ENCODE measurements at places on chromosomes 3 and 15.

- no peak for DNase-seq
These were observed 156.0 kb downstream of the ISL2 start for GRCh38 chr15:76492538-76492937.

- DNase-seq, result no peak
These were observed 9.4 kb downstream of the TGFBR2 start for GRCh38 chr3:30615615-30616346.

- no peak for DNase-seq
These were observed 34.4 kb upstream of the USP3 start for GRCh38 chr15:63469984-63470383.

DNA sequence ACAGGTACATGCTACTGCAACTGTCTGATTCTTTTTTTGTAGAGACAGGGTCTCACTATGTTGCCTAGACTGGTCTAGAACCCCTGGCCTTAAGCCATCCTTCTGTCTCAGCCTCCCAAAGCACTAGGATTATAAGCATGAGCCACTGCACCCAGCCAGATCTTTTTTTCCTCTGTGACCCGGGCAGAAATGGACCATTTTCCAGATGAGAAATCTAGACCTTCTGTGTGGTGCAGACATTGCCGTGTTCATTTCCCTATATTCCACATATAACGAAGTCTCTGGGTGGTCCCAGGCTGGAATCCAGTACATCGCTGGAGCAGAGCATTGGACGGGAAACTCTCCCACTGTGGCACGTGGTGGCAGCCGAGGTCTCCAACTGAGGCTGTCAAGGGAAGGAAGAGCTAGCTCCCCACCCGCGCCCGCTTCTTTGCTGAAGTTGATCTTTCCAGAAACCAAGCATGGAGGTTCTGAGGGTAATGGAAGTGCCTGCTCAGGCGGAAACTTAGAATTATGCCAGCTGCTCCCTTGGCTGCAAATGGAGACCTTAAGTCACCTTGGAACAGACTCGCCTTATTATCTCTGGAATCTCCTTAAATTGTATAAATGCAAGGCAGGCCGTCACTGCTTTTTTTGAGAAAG, 23.1 kb upstream of the TXNRD3 start:
- no peak for DNase-seq

DNA sequence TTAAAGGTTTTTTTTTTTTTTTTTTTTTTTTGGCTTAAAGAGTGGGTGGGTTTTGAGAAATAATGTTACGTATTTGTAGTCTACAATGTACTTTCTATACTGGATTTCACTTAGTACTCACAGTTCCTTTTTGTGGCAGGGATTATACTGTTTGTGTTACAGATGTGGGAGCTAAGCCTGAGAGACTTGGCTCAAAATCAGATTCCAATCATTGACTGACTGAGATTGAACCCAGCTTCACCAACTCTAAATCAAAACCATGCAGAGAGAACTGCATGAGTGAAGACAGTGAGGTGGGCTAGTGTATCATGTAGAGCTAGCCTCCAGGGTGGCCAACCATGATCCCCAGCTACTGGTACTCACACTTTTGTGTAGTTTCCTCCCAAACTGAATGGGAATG, 68.0 kb downstream of the TMEM108 start:
- DNase-seq, result no peak

GRCh38 chr3:63644212-63644797, 8.2 kb upstream of the SNTN start:
- no peak for DNase-seq

GRCh38 chr15:58284293-58284692, 146.1 kb downstream of the AQP9 start:
- no peak for DNase-seq

- no peak for DNase-seq
These were observed 102.9 kb downstream of the FNDC3B start for GRCh38 chr3:172142051-172142863.

- DNase-seq, result no peak
These were observed 1.0 kb downstream of the C3orf80 start for GRCh38 chr3:160226026-160226907.

DNA sequence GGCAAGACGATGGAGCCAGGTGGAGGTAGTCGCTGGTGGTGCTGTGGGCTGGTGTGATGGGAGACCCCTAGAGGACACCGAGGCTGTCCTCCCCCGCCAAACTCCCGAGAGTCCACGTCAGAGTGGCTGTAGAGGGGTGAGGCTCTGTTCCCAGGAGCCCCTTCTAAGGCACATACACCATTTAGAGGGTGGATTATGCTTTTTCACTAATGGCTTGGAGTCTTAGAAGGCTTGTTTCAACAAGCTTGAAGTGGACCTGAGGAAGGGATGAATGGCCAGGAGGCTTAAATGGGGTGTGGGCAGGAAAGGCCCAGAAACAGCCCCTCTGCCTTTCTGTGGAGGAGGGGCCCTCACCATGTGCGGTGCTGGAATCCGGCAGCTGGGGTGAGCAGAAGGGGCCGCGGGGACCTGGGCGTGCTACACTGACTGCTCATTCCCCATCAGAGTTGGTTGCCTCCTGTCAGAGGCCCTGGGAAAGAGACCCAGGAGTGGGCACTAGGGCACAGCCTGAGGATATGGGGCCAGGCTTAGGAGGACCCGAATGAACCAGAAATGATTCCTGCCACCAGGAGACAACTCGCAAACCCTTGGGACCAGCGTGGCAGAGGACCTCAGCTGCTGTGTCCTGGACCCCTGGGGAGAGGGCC, 66.2 kb downstream of the FEM1B start:
- no peak for DNase-seq

DNA sequence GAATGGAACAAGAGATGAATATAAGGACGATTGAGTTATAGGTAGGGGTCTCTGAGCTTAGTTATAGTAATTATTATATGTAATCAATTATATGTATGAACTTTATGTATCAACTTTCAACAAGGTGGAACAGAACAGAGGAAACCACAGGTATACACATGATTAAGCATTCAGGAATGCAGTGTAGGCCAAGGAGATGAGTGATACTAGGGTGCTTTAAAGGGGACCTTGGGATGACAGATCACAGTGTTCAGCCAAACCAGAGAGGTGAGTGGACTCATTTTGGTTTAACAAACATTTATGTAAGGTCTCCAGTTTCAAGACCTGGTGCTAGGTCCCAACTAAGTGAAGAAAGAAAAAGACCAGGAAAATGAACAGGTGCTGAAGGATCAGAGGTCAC, 895.5 kb downstream of the ROBO2 start:
- DNase-seq, result no peak

DNA sequence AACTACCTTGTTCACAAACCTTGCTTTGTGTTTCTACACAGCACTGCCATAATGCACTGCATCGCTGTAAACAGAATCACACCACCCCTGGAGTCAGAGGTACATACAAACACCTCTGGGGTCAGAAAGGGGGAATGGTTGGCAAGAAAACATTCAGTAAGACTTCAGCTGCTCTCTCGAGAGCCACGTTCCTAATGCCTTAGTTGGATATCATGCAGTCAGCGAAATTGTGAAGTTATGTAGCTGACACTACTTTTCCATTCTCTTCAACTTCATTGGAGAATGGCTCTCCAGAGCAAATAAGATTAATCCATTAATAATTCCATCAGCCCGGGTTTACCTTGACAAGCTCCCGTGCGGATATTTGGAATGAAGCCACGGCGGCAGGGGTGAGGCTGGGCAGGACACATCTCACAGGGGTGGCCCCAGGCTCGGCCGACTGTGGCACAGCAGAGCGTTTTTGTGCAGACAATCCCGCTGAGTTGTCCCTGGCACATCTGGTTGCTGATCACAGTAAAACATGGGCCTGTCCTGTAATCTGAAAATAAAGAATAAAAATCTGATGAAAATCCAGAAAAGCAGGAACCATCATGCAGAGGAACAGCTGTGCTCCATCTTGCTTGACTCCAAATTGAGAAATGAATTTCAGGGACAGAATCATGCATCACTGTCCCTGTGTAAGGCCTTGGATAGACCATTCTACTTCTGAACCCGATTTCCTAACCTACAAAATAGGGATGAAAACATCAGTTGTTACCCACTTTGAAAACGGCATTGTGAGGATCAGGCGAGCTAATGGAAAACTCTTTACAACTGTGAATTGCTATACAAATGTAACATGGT, 108.0 kb downstream of the FBN1 start:
- no peak for DNase-seq

DNA sequence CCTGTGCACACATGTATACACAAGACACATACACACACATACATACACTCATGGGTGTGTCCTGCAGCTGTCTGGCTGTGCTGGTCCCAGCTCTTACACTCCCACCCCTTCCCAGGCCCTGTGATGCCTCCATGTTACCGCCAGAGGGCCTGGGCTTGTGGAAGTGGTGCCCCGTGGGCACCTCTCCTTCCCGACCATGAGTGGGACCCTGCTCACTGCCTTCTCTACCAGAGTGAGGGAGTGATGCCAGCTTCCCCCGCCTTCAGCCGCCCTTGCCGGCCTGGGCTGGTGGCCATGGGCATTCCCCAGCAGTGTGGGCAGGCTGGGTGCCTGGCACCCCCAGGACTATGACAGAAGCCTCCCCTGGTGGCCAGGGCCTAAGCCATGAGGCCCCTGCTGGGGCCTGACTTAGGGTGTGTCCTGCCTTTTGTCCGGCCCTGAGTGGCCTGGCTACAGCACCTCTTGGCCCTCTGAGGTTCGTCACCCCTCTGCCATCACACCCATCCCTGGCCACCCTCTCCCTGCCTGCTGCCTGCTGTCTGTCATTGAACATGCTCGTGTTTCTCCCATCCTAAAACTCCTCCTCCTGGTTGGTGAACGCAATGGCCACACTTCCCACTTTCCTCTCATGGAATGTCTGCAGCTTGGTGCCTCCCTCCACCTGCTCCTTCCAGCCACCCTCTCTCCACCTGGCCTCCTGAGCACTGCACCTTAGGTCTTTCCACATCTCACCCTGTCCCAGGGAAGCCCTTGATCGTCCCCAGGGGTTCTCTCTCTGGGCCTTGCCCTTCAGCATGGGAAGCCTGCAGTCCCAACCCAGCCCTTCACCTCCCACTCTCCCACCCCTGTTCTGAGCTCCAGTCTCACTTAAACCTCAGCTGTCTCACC, 14.6 kb downstream of the HDAC11 start:
- no peak for DNase-seq

- DNase-seq, result no peak
These were observed at the start of gene SV2B for GRCh38 chr15:91099995-91100813. Gene SV2B, plus strand, starts transcription at chr15:91100257. Its CDS starts 126,007 bp downstream, at chr15:91226264.

DNA sequence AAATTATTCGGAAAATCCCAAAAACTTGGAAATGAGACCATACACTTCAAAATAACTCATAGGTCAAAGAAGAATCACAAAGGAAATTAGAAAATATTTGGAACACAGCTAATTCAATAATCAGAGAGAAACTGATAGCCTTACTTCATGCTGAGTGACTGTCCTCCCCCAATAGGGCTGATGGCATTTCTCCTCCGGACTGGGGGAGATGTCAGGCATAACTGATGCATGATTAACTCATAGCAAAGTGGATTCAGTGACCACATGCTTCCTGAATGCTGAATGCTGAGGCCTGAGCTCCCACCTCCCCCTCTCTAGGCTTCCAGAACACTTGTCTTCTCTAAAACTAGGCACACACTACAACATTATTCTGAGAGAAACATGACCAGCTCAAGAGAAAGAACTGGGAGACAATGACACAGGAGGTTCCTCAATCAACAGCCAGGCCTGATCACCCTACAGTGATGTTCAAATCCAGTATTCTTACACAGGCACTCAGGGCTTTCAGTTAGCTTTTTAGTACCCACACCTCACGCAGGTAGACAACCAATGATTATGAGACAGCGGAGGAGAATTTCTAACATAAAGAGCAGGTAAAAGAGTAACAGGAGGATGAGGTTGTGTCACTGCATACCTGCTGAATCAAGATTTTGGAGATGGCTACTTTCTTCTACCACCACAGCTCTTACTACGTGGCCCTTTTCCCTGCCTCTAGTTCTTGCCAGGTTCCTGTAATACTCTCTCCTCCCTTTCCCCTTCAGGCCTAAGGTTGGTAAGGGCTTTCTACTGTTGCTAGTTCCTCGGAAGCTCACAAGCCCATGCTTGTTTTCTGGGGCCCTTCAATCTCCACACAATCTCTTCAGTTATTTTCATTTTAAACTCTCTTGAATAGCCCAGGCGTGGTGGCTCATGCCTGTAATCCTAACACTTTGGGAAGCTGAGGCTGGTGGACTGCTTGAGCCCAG, 96.1 kb downstream of the FMN1 start:
- DNase-seq, result no peak

DNA sequence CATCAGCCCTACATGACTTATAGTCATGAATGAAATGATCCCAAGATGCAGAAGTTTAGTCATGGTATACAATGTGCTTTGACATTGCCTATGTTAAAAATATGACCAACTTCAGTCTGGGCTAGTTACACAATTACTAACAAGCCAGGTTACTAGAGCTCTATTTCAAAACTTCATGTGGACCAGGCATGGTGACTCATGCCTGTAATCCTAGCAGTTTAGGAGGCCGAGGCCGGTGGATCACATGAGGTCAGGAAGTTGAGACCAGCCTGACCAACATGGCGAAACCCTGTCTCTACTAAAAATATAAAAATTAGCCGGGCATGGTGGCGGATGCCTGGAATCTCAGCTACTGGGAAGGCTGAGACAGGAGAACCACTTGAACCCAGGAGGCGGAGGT, 613.0 kb downstream of the CADM2 start:
- DNase-seq, result no peak

- no peak for DNase-seq
These were observed 91.0 kb upstream of the CHMP2B start for GRCh38 chr3:87136066-87136596.

DNA sequence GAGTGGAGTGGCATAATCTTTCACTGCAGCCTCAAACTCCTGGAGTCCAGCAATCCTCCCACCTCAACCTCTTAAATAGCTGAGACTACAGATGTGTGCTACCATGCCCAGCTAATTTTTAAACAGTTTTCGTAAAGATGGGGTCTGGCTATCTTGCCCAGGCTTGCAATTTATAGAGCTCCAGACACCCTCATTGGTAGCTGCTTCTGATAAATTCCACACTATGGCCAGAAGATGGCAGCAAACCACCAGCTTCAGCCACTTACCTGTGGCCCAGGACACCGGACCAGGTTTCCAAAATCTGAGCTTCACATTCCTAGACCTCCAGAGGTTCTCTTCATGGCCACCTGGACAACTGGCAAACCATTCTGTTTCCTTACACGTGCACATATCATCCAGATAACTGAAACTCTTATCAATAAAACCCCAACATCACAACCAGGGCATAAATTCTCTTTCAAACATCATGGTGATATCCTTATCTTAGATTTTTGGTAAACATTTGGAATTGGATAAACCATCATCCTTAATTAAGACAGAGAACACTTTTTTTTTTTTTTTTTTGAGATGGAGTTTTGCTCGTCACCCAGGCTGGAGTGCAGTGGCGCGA, 28.9 kb downstream of the FBXW12 start:
- peak; percentile 45 for DNase-seq

All from stimulated activated CD8-positive, alpha-beta memory T cell treated with anti-CD3 and anti-CD28 coated beads, Interleukin-12 subunit alpha, Interleukin-12 subunit beta, amount 100 ng/mL, for 1 hour (primary cell).